Uterine smooth muscle cell (primary cell): ENCODE measurements at places on chromosomes 5 and 9. TPM values are rescaled to one million over a fixed set of nuclear protein-coding genes. Genes with fewer than 3 reads are reported as not detected.

NUTM2F gene
- total RNA-seq, result not detected in 2 replicates

CTNND2 gene
- not detected in 2 replicates for total RNA-seq

MTMR12 gene
- 25.0 and 26.0 TPM in 2 replicates for total RNA-seq

FIBCD1 gene
- total RNA-seq, result 1.4 and 2.1 TPM in 2 replicates

SPATA6L gene
- 0.22 and 1.1 TPM in 2 replicates for total RNA-seq

STKLD1 gene
- total RNA-seq, result 0.77 and 1.1 TPM in 2 replicates

SLC6A7 gene
- total RNA-seq, result under 0.01 TPM in 1 of 2 replicates, not detected in the other

SPIN1 gene
- total RNA-seq, result 134 and 174 TPM in 2 replicates

BNC2 gene
- 31.4 and 33.9 TPM in 2 replicates for total RNA-seq

TAF11L10 gene
- total RNA-seq, result not detected in 2 replicates

SH3TC2 gene
- 1.5 and 4.8 TPM in 2 replicates for total RNA-seq

MCC gene
- 10.4 and 19.0 TPM in 2 replicates for total RNA-seq

PCDHB9 gene
- total RNA-seq, result under 0.01 TPM in 2 replicates

PCDHGA8 gene
- 1.1 and 2.4 TPM in 2 replicates for total RNA-seq

ANKRD18A gene
- not detected in 2 replicates for total RNA-seq

TTC16 gene
- 0.11 TPM in 1 of 2 replicates, not detected in the other for total RNA-seq

ARHGEF39 gene
- 0.87 and 4.4 TPM in 2 replicates for total RNA-seq

ANKRD31 gene
- total RNA-seq, result 0.11 and 0.25 TPM in 2 replicates

CYSTM1 gene
- 9.1 and 20.1 TPM in 2 replicates for total RNA-seq

SELENOP gene
- 25.0 and 63.2 TPM in 2 replicates for total RNA-seq

STK32A gene
- 0.22 and 1.2 TPM in 2 replicates for total RNA-seq

GABRA6 gene
- total RNA-seq, result not detected in 2 replicates

NRARP gene
- total RNA-seq, result 0.11 and 0.12 TPM in 2 replicates

ETF1 gene
- total RNA-seq, result 129 and 177 TPM in 2 replicates

PCDHAC2 gene
- 0.55 and 1.9 TPM in 2 replicates for total RNA-seq

TIGD6 gene
- total RNA-seq, result 6.3 and 7.0 TPM in 2 replicates

KCNIP1 gene
- not detected in 2 replicates for total RNA-seq

TMEM245 gene
- 50.2 and 56.7 TPM in 2 replicates for total RNA-seq

DMRTA1 gene
- total RNA-seq, result 1.00 and 1.5 TPM in 2 replicates

ACSL6 gene
- total RNA-seq, result 0.11 TPM in 1 of 2 replicates, not detected in the other

DTWD2 gene
- 2.9 and 7.5 TPM in 2 replicates for total RNA-seq

ARID3C gene
- total RNA-seq, result 0.12 and 0.22 TPM in 2 replicates

SPATA31A3 gene
- total RNA-seq, result not detected in 2 replicates

PCDHGA4 gene
- 2.2 and 5.2 TPM in 2 replicates for total RNA-seq

PCDHB10 gene
- total RNA-seq, result 0.11 and 0.12 TPM in 2 replicates

IFNK gene
- total RNA-seq, result 0.12 TPM in 1 of 2 replicates, not detected in the other

TLX3 gene
- total RNA-seq, result not detected in 2 replicates

GABRG2 gene
- not detected in 2 replicates for total RNA-seq

GLT6D1 gene
- total RNA-seq, result not detected in 2 replicates

SPATA31D1 gene
- total RNA-seq, result under 0.01 and 0.25 TPM in 2 replicates

SLC6A19 gene
- total RNA-seq, result not detected in 2 replicates

IZUMO3 gene
- not detected in 2 replicates for total RNA-seq

TMC1 gene
- total RNA-seq, result 0.62 and 2.1 TPM in 2 replicates

C9orf72 gene
- 11.0 and 16.0 TPM in 2 replicates for total RNA-seq

PCDHGB5 gene
- 16.2 and 25.0 TPM in 2 replicates for total RNA-seq

FAM169A gene
- 2.6 and 3.2 TPM in 2 replicates for total RNA-seq

LHX3 gene
- under 0.01 TPM in 1 of 2 replicates, not detected in the other for total RNA-seq

PHAX gene
- total RNA-seq, result 71.1 and 103 TPM in 2 replicates

FAM78A gene
- total RNA-seq, result 0.22 and 0.37 TPM in 2 replicates

ZFYVE16 gene
- 43.7 and 46.2 TPM in 2 replicates for total RNA-seq

ACTBL2 gene
- total RNA-seq, result 0.11 and 0.12 TPM in 2 replicates

CYLC2 gene
- not detected in 2 replicates for total RNA-seq

PCDHGC4 gene
- total RNA-seq, result 2.2 and 2.4 TPM in 2 replicates

PGM5 gene
- 61.4 and 74.4 TPM in 2 replicates for total RNA-seq

DND1 gene
- 0.12 and 0.33 TPM in 2 replicates for total RNA-seq

MOCS2 gene
- total RNA-seq, result 33.9 and 45.0 TPM in 2 replicates

MARCHF11 gene
- not detected in 2 replicates for total RNA-seq

EPB41L4A gene
- total RNA-seq, result 0.75 and 1.00 TPM in 2 replicates
